AG04450 (cell line): ENCODE measurements at places on chromosomes 16 and 17. TPM values are rescaled to one million over a fixed set of nuclear protein-coding genes. Genes with fewer than 3 reads are reported as not detected.

RAB37 gene
- polyA plus RNA-seq: 0.16 and 0.21 TPM in 2 replicates

SMIM5 gene
- not detected in 2 replicates for polyA plus RNA-seq

BMERB1 gene
- polyA plus RNA-seq: 43.9 and 51.4 TPM in 2 replicates

DNAI2 gene
- polyA plus RNA-seq: not detected in 2 replicates

SOX8 gene
- 0.04 TPM in 1 of 2 replicates, not detected in the other for polyA plus RNA-seq

CLEC3A gene
- polyA plus RNA-seq: not detected in 2 replicates

EPOP gene
- polyA plus RNA-seq: 0.16 and 0.17 TPM in 2 replicates

LDHD gene
- polyA plus RNA-seq: 0.38 and 0.51 TPM in 2 replicates

CRYM gene
- 0.12 and 0.21 TPM in 2 replicates for polyA plus RNA-seq

HBQ1 gene
- not detected in 2 replicates for polyA plus RNA-seq

GAS7 gene
- 5.6 and 6.3 TPM in 2 replicates for polyA plus RNA-seq

PARD6A gene
- 0.42 and 0.53 TPM in 2 replicates for polyA plus RNA-seq

PNMT gene
- polyA plus RNA-seq: not detected in 2 replicates

TNFRSF17 gene
- not detected in 2 replicates for polyA plus RNA-seq

SLC12A3 gene
- polyA plus RNA-seq: not detected in 2 replicates

CES4A gene
- 2.8 and 3.3 TPM in 2 replicates for polyA plus RNA-seq

RCVRN gene
- 0.29 TPM in 1 of 2 replicates, not detected in the other for polyA plus RNA-seq

PRR35 gene
- polyA plus RNA-seq: not detected in 2 replicates

GOSR2 gene
- polyA plus RNA-seq: 87.1 and 87.7 TPM in 2 replicates

CES5A gene
- polyA plus RNA-seq: not detected in 2 replicates

STH gene
- polyA plus RNA-seq: not detected in 2 replicates

SEZ6L2 gene
- polyA plus RNA-seq: 5.0 and 6.8 TPM in 2 replicates

OR1D5 gene
- not detected in 2 replicates for polyA plus RNA-seq

KRT40 gene
- not detected in 2 replicates for polyA plus RNA-seq

TBX6 gene
- not detected in 2 replicates for polyA plus RNA-seq

GSDMA gene
- not detected in 2 replicates for polyA plus RNA-seq

TPSD1 gene
- polyA plus RNA-seq: not detected in 2 replicates

SLC52A1 gene
- polyA plus RNA-seq: not detected in 2 replicates

CRHR1 gene
- not detected in 2 replicates for polyA plus RNA-seq

TSPOAP1 gene
- polyA plus RNA-seq: 1.5 and 1.7 TPM in 2 replicates

CASKIN2 gene
- 1.9 and 2.8 TPM in 2 replicates for polyA plus RNA-seq

TMEM95 gene
- polyA plus RNA-seq: not detected in 2 replicates
